A549 treated with CpdA at 1 μM for 4 hours (cell line): ENCODE measurements at places on chromosomes 7 and 10. TPM values are rescaled to one million over a fixed set of nuclear protein-coding genes. Genes with fewer than 3 reads are reported as not detected.

The NFKB2 gene
- 77.0 to 127 TPM (median 98.1 TPM) in 5 replicates for total RNA-seq

The CRTAC1 gene
- total RNA-seq, result 0.96 to 1.7 TPM (median 1.4 TPM) in 5 replicates

The PDZD7 gene
- 0.44 to 1.2 TPM (median 0.77 TPM) in 5 replicates for total RNA-seq

The EPHA1 gene
- not detected in 5 replicates for total RNA-seq

The C10orf67 gene
- total RNA-seq, result 0.05 to 0.22 TPM (median 0.10 TPM) in 3 of 5 replicates, not detected in the others

The TAS2R5 gene
- 0.40 to 0.59 TPM (median 0.54 TPM) in 5 replicates for total RNA-seq

The PRF1 gene
- total RNA-seq, result 0.05 TPM in 1 of 5 replicates, not detected in the others

The LEP gene
- total RNA-seq, result not detected in 5 replicates

The TRIM73 gene
- total RNA-seq, result 1.3 to 2.6 TPM (median 1.9 TPM) in 5 replicates

The CLDN4 gene
- total RNA-seq, result 3.2 to 7.0 TPM (median 4.9 TPM) in 5 replicates

The HMX3 gene
- total RNA-seq, result not detected in 5 replicates

The SEMA3E gene
- total RNA-seq, result 2.2 to 3.4 TPM (median 2.8 TPM) in 5 replicates

The LRIT1 gene
- total RNA-seq, result not detected in 5 replicates

The SCIN gene
- 0.37 to 0.51 TPM (median 0.43 TPM) in 5 replicates for total RNA-seq

The TMEM72 gene
- total RNA-seq, result not detected in 5 replicates

The HKDC1 gene
- 17.3 to 24.6 TPM (median 19.4 TPM) in 5 replicates for total RNA-seq

The PPP1R9A gene
- total RNA-seq, result 3.3 to 5.0 TPM (median 4.0 TPM) in 5 replicates

The CRPPA gene
- total RNA-seq, result 0.52 to 0.79 TPM (median 0.70 TPM) in 5 replicates

The HSPA12A gene
- total RNA-seq, result 11.9 to 14.6 TPM (median 13.5 TPM) in 5 replicates

The ITPRID1 gene
- not detected in 5 replicates for total RNA-seq

The MKLN1 gene
- total RNA-seq, result 30.9 to 39.7 TPM (median 36.1 TPM) in 5 replicates

The NPC1L1 gene
- total RNA-seq, result 0.05 to 0.13 TPM (median 0.06 TPM) in 4 of 5 replicates, not detected in the other

The GRID1 gene
- total RNA-seq, result 0.17 to 0.35 TPM (median 0.33 TPM) in 5 replicates

The PPP1R17 gene
- not detected in 5 replicates for total RNA-seq

The FZD8 gene
- total RNA-seq, result 5.0 to 9.2 TPM (median 8.6 TPM) in 5 replicates

The CHN2 gene
- total RNA-seq, result 0.11 TPM in 1 of 5 replicates, not detected in the others

The STOX1 gene
- total RNA-seq, result 0.74 to 1.1 TPM (median 0.86 TPM) in 5 replicates

The PALD1 gene
- 5.5 to 7.8 TPM (median 6.9 TPM) in 5 replicates for total RNA-seq

The CALML3 gene
- not detected in 5 replicates for total RNA-seq

The HECW1 gene
- 10.9 to 14.2 TPM (median 12.0 TPM) in 5 replicates for total RNA-seq

The RBP3 gene
- total RNA-seq, result not detected in 5 replicates

The TAS2R41 gene
- total RNA-seq, result not detected in 5 replicates

The CTNNA3 gene
- total RNA-seq, result not detected in 5 replicates

The PON1 gene
- 0.14 to 0.59 TPM (median 0.45 TPM) in 5 replicates for total RNA-seq

The C10orf71 gene
- total RNA-seq, result not detected in 5 replicates

The POLD2 gene
- total RNA-seq, result 137 to 168 TPM (median 158 TPM) in 5 replicates

The WEE2 gene
- total RNA-seq, result 0.03 TPM in 1 of 5 replicates, not detected in the others

The GSTO2 gene
- 1.4 to 2.1 TPM (median 1.8 TPM) in 5 replicates for total RNA-seq
